ENCODE measurements at places on chromosomes 11 and 22. TPM values are rescaled to one million over a fixed set of nuclear protein-coding genes. Genes with fewer than 3 reads are reported as not detected.

The TSPAN4 gene
- total RNA-seq: 75.3 TPM

The PRR5L gene
- total RNA-seq: 1.1 TPM

The CUL5 gene
- 29.5 TPM for total RNA-seq

The MEI1 gene
- 2.1 TPM for total RNA-seq

The MOV10L1 gene
- 1.6 TPM for total RNA-seq

DNA sequence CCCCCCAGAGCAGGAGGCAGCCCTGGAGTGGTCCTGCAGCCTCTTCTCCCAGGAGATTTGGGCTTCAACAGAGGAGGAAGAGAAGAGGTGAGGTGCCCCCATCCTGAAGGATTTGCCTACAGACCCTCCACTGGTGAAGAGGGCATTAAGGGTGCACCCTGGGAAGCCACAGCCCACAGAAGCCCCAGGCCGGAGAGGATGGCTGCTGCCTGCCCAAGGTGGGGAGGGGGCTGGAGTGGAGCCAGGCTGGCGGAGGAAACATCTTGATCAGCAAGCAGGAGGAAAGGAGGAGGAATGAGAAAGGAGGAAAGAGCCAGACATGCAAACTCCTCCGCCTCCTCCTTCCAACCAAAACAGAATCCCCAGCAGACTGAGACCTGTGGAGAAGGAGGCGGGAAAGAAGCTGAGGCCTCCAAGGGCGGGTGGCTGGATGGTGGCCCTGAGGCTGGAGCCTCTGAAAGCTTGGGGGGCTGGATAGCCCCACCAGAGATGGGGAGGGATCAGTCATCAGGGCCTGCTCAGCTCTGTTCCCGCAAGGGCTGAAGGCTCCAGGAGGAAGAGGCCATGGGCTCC is 31.3 kb downstream of the ARRB1 start:
- no peak for DNase-seq

GRCh38 chr11:134052395-134052987 is 16.4 kb upstream of the JAM3 start:
- no peak for DNase-seq

- no peak for DNase-seq
These were observed 465.3 kb downstream of the BRD1 start for GRCh38 chr22:49362211-49362839.

- DNase-seq: peak; percentile 24
These were observed 495 bp downstream of the HYOU1 start for GRCh38 chr11:119056421-119056999.

- DNase-seq: no peak
These were observed 83.6 kb upstream of the BARX2 start for GRCh38 chr11:129292092-129292491.

DNA sequence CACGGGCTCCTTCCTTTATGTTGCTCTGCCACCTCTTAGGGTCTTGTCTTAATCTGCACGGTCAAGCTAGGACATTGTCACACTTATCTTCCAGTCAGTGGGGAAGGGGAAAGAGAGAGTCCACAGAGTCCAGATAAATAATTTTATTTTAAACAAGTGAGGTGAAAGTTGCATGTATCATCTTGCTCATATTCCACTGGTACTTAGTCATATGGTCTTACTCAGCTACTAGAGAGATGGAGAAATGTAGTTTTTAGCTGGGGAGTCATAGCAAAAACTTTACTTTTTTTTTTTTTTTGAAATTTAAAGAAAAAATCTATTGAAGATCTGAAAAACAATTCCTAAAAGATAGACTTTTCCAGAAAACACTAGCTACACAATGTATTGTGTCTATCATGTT is 29.0 kb downstream of the PDE3B start:
- DNase-seq: no peak

DNA sequence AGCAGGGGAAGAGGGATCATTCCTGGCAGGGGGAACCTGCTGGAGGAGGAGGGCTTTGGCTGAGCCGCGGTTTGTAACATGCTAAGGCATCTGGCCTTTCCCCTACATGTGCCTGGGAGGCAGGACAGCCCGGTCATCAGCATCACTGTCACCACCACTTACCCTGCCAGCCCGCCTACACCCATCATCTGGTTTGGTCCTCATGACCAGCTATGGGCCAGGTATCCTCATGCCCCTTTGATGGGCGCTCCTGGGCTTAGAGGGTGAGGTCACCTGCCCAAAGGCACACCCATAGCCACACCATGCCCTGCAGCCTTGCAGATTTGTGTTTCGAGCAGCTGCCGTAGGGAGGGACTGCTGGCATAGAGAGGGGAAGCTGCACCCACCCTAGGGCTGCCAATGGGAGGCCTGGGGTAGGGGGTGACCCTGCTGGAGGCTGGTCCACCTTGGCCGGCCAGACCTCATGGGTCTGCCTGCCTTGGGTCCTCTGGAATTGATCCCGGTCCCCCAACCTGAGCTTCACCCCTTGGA is 2.6 kb downstream of the MRGPRF start:
- no peak for DNase-seq

DNA sequence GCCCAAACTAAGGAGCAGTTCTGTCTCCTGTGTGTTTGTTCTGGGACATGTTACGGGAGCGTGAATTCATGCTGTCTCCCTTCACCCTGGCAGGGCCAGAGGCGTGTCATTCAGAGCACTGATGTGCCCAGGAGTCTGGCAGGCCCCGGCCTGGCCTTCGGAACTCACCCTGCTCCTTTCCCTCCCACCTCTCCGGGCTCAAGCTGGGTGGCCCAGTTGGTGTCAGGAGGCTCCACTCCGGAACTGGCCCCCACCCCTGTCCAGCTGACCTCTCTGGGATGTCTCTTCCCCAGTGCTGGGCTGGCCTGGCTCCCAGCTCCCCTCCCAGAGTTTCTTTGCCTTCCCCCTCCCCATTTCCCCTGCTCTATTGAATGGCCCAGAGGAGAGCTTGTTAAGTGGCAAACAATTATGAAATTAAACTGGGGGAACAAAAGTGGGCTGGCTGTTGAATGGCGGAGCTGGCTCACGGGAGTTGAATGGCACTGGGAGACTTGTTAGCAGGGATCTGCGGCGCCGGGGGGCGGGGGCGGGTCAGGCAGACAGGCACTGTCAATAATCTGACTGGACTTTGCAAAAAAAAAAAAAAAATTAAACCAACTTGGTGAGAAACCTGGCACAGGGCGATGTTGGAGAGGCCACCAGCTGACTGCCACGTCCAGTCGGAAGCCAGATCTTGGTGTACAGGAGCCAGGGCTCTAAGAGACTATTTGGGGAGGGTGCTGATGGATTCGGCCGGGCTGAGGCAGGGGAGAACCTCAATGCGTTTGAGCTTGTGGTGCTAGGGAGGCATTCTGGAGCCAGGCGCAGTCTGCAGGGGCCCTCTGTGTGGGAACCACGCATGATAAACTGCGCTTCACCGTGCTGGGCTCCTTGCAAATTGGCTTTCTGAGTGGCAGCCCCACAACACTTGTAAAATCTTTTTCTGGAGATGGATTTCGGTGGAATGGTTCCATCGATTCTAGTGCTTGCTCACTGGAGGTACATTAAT is 1.3 kb downstream of the MPPED1 start:
- DNase-seq: no peak

DNA sequence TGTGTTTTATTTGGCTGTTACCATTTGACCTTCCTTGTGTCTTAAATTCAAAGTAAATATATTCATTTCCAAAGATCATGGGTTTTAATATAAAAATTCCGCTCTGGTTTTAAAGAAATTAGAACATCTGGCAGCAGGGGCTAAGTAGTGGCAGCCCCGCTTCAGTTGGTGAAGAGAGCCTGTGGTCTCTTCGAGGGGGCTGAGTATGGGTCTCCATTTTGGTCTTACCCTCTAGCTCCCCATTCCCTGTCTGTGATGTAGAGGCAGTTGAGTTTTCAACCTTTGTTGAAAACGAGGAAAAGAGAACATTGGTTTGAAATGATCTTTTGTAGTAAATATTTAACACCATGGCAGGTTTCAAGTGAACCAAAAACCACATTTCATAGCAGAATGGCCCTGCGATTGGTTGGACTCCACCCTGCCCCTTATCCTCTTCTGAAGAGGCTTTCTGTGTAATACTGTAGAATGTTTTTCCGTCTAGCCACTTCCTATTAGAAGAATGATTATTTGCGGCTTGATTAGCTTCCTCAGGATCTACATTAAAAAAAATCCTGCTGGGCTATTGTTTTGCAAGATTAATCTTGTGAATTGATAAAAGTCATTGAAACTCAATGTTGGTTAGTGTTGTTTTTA is 17.7 kb downstream of the APLP2 start:
- DNase-seq: no peak

Measured in lower leg skin (tissue), 4 donors.